ENCODE measurements at places on chromosomes 6 and 20.

GRCh38 chr6:108186226-108186625 is 20.4 kb downstream of the NR2E1 start:
- no peak for DNase-seq

DNA sequence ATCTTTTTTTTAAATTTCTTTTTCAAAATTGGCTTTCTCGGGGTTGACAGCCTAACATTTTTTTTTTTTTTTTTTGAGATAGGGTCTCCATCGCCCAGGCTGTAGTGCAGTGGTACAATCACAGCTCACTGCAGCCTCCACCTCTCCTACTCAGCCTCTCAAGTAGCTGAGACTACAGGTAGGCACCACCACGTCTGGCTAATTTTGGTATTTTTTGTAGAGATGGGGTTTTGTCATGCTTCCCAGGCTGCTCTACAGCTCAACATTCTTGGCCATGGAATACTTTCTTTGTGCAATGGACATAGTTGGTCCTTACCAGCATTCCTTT is 6.4 kb upstream of the CTNNBL1 start:
- no peak for DNase-seq

- DNase-seq = no peak
These were observed 173.9 kb downstream of the LMBRD1 start for GRCh38 chr6:69622924-69623323.

- DNase-seq = no peak
These were observed 87.2 kb upstream of the ADTRP start for GRCh38 chr6:11865680-11866300.

Data from NCI-H2029 (cell line).